ENCODE measurements at places on chromosomes 16 and 17.
A peak's percentile ranks its signal among the peaks of the same experiment; 100 is the strongest.

DNA sequence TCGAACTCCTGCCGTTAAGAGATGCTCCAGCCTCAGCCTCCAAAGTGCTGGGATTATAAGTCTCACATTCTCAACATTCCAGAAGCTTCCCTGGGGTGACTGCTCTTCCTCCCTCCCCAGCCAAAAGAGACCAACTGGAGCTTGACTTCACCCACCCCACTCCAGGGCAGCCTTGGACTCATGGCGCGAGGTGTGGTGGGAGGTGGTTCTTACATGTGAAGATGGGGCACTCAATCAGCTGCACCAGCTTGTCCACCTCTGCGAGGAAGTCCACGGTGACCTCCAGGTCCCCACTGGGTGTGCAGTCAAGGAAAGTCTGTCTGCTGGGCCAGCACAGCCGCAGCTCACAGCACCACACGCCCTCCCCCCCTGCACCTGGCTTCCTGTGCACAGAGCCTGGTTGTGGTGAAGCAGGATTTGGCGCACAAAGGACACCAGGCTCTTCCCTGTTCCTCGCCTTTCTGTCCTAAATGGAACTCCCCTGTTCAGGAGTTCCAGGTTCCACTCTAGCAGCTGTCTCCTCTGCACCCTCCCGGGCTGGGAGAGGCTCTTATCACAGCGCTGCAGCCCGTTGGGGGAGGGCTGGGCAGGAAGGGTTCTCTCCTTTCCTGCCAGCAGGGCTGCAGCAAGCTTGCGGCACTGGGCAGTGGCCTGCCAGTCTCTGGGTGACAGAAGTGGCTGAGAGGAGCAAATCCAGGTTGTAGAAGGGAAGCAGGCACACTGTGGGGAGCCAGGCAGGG lies 9.6 kb upstream of the MTSS2 start:
- DNase-seq = peak; percentile 69

DNA sequence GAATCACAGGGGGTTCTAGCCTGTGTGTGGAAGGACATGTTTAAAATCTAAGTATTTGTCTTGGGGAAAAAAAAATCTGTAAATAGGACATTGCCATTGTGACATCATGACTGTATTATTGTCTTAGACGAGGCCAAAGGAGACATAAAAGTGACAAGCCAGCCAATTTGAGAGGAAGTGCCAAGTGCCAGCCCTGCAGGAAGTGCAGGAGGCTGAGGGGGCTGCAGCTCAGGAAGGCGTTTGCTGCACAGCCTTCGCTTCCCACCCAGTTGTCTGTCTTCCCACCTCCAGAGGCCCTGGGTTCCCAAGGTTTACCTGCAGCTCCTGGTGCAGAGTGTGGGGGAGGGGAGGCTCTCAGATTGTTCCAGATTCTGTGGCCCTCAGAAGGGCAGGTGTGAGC lies 1.3 kb downstream of the ADCY7 start:
- DNase-seq = no peak

- no peak for DNase-seq
Measured at GRCh38 chr17:65892912-65893377, 299.0 kb downstream of the CEP112 start.

DNA sequence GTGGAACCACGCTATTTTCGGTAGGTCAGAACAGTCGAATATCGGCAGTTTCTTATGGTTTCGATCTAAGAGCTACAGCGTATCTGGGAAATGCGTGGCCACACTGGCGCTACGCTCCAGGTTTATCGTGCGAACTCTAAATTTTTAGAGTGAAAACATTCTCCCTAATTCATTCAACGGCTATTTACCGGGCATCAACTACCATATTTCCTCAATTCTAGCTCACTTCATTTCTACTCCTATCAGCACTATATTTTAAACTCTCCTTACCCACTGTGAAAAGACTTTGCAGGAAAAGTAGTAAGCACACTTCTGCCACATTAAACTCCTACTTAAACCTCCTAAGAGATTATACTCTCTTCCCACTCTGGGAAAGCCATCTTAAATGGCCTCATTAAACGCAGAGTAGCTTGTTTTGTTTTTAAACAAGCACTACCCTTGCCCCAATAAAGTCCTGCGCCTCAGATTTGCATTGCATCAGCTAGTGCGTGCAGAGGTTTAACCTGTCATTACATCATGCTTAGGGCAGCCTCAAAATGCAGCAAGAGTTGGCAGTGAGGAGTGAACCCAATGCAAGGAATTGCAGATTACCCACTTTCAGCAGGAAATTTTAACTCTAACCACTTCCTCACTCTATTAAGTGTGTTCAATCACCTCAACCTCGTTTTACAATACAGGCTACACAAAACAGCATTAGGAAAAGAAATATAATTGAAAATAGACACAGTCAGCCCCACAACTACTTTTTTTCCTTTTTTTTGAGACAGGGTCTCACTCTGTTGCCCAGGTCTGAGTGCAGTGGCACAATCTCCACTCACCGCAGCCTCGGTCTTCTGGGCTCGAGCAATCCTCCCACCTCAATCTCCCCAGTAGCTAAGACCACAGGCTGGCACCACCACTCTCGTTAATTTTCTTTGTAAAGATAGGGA lies 18.8 kb downstream of the SIAH1 start:
- DNase-seq = no peak

DNA sequence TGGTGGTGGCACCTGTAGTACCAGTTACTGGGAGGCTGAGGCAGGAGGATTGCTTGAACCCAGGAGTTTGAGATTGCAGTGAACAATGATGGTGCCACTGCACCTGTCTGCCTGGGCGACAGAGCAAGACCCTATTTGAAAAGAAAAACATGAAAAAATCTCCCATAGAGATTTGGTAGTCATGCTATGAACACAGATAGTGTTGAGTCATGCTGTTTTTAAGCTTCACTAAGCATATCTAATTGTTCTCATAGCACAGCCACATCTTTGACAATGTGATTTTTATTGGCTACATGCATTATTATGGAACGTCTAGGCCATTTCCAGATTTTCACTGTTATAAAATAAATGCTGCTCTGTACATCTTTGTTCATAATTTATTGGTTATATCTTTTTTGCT lies 6.0 kb downstream of the IL34 start:
- DNase-seq = no peak

GRCh38 chr17:68605914-68606313 lies 4.7 kb upstream of the FAM20A start:
- no peak for DNase-seq

DNA sequence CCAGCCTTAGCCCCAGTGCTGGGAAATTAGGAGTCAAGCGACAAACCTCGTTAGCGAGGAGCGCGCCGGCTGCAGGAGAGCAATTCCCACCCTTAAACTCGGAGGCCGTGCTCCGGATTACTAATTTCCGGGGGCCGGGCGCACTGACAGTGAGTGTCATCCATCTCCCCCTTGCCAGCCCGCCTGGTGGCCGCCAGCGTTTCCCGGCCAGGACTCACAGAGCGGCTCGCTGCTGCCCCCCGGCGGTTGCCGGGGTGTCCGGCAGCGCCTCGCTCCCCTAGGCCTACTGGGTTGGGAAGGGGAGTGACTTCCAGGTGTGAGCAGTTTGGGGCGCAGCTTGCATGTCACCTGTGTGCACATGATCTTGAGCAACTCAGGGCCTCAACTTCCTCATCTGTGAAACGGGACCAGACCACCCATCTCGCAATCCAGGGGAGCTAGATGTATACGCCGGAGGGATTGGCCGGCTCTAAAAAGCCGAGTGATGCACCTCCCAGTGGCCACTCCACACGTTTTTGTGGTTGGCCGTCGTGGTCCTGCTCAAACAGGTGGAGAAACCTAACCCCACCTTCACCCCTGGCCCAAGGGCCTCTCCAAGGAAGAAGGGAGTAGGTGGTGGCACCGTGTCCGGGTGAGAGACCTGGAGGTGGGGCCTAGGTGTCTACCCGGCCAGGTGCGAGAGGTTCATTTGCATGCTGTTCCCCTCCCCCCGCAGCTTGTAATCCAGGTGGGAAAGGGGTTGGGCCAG lies 2.5 kb upstream of the GSE1 start:
- DNase-seq = peak; percentile 88

GRCh38 chr17:72404872-72405271 lies 284.1 kb downstream of the SOX9 start:
- peak; percentile 59 for DNase-seq

- no peak for DNase-seq
Measured at GRCh38 chr17:8923762-8924161, 41.7 kb downstream of the PIK3R5 start.

GRCh38 chr16:85990861-85991301 lies 91.9 kb downstream of the IRF8 start:
- DNase-seq = no peak

GRCh38 chr17:33145941-33146340 lies 147.2 kb downstream of the ASIC2 start:
- DNase-seq = no peak

- DNase-seq = no peak
Measured at GRCh38 chr16:56145369-56145768, 45.9 kb upstream of the GNAO1 start.

DNA sequence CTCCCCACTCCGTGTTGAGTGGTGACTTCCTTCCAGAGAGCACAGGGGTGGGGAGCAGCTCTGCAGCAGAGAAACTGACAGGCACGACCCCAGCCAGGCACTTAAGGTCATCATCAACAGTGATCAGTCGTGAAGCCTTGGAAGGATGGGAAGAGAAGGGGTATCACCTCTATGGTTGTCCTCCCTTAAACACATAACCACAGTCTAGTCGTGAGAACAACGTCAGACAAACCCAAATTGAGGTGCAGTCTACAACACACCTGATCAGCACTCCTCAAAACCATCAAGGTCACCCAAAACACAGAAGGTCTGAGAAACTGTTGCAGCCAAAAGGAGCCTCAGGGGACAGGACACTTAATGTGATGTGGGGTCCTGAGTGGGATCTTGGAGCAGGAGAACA lies 68.3 kb downstream of the MPRIP start:
- DNase-seq = no peak

DNA sequence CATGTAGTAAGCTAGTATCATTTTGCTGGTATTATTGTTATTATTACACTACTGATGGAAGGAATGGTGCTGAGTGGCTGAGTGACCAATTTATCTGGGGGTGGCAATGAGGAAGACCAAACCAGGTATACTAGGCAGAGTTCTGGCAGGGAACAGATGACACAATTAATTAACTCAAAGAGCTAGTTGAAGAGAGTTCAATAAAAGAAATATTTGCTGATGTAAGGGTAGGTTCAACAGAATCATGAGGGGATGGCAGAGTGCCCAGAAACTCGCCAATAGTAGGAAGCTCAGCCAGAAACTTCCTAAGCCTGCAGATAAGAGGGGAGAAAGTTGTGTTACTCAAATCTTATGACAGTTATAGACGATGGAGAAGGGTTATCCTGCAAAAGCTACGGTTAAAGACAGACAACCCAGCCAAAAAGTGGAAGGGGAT lies 352.5 kb downstream of the KCNJ2 start:
- DNase-seq = no peak

DNA sequence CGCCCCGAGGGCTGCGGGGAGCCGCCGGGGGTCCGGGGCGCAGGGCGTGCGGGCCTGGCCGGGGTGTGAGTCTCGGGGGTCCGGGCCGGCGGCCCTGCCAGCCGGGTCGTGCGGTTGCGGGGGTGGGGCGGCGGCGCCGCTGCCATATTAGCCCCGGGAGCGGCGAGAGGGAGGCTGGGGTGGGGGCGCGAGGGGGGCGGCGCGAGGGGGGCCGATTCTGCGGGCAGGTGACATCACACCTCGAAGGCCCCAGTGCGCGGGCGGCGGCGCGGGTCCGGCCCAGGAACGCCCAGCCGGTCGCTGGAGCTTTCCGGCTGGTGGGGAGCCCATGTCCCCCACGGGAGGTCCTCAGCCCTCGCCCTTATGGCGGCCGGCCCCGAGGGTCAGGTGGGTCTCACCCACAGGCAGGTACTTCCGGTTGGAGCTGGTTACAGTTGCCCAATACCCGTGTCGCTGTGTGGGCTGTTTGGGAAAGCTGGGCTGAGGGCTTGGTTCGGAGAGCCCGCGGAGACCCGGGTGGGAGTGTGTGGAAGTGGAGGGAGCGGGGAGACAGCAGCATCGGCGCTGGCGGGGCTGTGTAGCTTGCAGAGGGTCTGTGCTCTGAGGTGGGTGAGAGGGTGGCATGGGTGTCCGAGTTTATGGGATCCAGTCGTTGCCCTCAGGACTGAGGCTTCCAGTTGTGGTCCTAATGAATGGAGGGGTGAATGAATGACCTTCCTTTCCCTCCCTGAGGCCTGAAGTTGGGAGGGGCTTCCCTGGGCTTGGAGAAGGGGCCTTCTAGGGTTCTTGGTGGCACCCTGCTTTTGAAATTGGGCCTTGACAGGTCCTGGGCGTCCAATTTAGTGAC lies 804 bp downstream of the ATP6V0C start:
- DNase-seq = peak; percentile 46

GRCh38 chr17:6559753-6560215 lies 3.4 kb upstream of the PITPNM3 start:
- no peak for DNase-seq

- DNase-seq = peak; percentile 46
Measured at GRCh38 chr16:726438-727290, at the start of the genes CCDC78 and HAGHL. CCDC78 (minus strand) TSS chr16:726443; CDS start chr16:726367, 76 bp downstream. HAGHL (plus strand) TSS chr16:727106; CDS start chr16:727510, 404 bp downstream.

DNA sequence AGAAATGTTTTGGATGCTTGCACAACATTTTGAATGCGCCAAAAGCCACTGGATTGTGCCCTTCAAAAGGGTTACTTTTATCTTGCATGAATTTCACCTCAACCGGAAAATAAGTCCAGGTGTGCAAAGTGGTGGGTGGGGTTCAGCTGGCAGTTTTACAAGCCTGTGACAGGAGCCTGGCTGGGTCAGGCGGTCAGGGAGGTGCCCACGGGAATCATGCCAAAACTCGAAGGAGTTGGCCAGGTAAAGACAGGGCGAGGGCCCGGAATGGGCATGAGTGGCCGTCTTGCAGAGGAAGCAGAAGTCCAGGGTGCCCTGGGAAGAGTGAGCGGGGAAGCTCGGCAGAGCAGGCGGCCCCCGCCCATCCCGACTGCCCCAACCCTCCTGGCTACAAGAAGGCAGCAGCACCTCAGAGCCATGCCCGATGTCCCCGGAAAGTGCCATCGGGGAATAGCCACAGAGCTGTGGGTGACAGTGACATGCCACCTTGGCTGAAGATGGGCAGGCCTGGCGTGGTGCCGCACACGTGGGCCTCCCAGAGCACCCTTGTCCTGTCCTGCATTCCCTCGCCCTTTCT lies 19.1 kb upstream of the CACNG1 start:
- DNase-seq = no peak

GRCh38 chr17:2157081-2157480 lies 102.2 kb downstream of the HIC1 start:
- peak; percentile 79 for DNase-seq

- DNase-seq = no peak
Measured at GRCh38 chr17:33109336-33110072, 117.9 kb downstream of the SPACA3 start.

DNA sequence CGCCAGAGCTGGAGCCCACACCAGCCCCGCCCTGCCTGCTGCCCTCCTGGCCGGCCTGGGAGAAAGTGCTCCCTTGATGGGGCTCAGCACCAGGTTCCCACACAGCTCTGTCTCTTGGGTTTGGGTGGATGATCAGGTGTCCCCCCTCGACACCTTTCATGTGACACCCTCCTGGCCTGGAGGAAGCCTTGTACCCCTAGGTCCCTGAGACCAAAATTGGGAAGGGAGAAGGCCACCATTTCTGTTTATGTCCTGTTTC lies 19.4 kb upstream of the PLLP start:
- DNase-seq = no peak

- DNase-seq = no peak
Measured at GRCh38 chr17:9051561-9051960, 30.3 kb downstream of the NTN1 start.

GRCh38 chr17:58303971-58304749 lies 23.4 kb upstream of the MPO start:
- DNase-seq = no peak
